ENCODE measurements at places on chromosomes 12 and 14.

DNA sequence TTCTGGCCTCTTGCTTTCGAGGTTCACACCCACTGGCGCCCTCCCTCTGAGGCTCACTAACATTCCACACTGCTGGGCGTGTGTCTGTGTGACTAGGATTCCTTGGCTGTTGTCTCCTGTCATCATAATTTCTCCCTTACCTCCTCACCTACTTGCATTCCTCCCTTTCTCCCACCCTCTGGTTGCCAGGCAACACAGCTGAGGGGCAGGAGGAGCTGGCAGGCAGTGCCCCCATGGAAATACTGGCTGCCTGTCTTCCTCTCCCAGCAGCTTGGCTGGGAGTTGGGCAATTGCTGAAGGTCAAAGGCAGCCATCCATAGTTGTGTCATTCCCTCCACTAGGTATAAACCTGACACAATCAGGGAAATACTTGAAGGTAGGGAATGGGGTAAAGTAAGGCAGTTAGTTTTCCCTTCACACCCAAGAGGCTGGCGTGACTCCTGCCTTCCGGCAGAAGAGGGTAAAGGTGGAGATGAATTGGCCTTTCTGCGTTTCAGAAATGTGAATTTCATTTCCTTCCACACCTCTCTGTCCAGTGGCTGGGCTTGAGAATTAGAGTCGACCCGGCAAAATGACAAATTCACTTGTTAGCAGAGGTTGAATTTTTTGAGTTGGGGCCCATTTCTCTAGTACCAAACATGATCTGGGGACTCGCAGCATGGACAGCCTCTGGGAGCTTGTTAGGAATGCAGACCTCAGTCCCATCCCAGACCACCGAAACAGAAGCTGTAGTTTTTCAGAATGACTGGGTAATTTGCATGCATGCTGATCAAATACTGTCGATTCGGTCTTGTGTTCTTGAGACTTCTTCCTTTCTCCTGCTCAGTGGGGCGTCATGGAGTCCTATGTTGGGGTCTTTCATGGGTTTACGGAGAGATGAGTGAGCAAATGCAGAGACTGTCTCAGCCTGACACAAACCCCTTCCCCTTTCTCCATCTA is 24.3 kb upstream of the EMP1 start:
- peak; percentile 36 for DNase-seq

GRCh38 chr12:24111616-24112015 is 162.1 kb upstream of the SOX5 start:
- no peak for DNase-seq

DNA sequence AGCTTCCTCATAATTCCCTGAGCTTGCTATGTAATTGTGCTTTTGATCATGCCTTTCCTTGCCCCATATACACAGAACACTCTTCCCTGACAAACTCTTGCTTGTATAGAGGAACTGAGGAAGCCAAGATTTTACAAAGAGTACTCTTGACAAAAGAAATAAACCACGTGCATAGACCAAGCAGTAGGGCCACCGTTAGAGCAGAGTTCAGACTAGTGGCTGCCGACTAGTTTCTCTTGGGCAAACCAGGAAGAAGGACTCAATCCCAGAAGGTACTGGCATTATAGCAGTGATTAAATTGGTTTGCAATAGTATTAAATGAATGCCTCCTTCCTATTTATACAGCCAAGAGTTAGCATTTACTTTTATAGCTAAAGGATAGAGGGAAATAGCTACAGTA is 146.1 kb downstream of the RAD51B start:
- no peak for DNase-seq

- DNase-seq = no peak
Measured at GRCh38 chr12:80894179-80894578, 43.6 kb downstream of the LIN7A start.

GRCh38 chr14:91754185-91754584 is 22.3 kb upstream of the CATSPERB start:
- DNase-seq = no peak

- no peak for DNase-seq
Measured at GRCh38 chr14:94125659-94126418, 3.6 kb downstream of the IFI27L2 start.

GRCh38 chr12:461425-461824 is 1.7 kb downstream of the B4GALNT3 start:
- no peak for DNase-seq

DNA sequence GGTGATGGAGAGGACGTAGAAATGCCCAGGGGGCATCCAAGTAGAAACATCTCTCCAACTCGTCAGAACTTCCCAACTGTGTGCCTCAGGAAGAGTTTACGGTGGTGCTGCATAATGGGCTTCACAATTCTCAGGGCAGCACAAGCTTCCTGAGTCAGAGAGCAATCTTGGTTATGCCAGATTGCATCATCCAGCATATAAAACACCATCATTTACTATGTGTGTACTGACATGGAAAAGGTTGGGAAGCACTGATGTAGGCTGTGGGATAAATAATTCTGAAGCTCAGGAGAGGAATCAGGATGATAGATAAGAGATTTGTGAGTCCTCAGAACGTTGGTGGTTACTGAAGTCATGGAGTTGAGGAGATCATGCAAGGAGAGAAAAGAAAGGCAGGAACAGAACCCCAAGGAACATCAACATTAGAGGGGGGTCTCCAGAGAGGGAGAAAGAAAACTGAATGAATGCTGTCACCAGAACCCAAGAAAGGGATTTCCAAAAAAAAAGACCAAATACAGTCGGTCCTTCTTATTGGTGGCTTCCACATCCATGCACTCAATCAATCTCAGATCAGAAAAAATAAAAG is 4.7 kb upstream of the NCKAP5L start:
- no peak for DNase-seq

GRCh38 chr14:59816941-59817340 is 53.6 kb downstream of the RTN1 start:
- no peak for DNase-seq

- DNase-seq = no peak
Measured at GRCh38 chr12:109999983-110000505, 814 bp downstream of the ANKRD13A start.

DNA sequence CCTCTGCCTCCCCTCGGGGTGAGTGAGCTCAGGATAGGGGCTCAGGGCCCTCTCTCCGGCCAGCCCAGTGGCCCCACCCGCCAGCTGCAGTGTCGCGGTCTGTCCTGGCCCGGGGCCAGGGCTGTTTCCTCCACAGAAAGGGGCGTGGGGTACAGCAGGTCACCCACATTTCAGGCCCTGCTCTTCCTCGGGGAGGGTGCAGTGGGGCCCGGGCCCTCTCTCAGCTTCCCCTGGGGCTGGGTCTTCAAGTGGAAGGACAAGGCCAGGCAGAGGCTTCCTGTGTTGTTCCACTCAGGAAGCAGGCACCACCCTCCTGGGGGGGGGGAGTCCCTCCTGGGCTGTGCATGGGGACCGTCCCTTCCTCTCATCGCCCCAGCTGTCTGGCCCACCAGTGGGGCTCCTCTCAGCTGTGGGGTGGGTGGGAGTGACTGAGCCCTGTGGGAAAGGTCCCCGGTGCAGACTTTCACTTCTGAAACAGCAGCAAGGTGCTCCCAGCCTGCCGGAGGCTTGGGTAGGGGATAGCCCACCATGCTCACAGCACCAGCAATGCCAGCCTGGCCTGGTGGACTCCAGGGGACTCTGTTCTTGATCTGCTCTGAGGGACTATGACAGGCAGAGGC is 3.7 kb downstream of the GPR132 start:
- no peak for DNase-seq

- DNase-seq = no peak
Measured at GRCh38 chr14:41505491-41505890, 101.2 kb upstream of the LRFN5 start.

GRCh38 chr12:124656947-124657434 is 89.6 kb upstream of the NCOR2 start:
- DNase-seq = no peak

DNA sequence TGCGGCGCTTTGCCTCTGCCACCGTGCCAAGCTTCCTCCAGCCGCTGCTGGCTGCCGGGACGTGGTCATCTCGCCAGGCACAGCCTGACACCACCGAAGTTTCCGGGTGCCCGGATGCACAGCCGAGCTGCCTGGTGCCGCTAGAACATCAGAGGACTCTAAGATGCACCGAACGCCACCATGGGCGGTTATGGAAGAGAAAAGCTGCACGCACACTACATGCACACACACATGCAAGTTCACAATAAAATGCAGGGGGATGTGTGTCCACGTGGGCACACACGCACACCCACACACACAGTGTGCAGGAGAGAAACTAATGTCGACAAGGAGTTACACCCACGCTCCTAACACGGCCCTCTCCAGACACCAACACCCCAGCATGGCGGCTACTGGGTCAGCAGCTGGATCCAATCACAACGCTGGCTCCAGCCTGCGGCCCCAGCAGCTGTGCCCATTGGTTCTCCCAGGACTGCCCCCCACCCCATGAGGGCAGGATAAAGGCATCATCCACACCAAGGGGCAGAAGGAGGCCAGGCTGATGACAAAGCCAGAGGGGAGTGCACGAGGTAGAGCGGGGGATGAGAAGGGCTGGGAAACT is 82.7 kb downstream of the BCL11B start:
- no peak for DNase-seq

GRCh38 chr12:118377884-118378470 is 1.6 kb downstream of the SUDS3 start:
- DNase-seq = peak; percentile 22

DNA sequence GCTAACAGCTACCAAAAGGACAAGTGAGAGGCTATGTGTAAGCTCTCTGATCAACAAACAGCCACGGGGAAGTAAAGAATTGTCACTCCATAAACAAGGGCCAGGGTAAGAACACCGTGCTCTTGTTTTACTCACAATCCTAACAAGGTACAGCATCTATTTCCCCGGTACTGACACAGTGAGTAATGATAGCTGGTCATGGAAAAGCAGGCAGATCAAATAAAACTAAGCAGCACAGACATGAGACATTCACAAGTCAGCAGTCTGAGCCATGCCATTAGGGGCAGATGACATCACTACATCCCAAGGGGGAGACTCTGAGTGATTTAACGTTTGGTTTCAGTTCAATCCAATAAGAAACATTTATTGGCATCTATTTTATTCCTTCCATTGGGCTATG is 54.4 kb downstream of the ARL6IP4 start:
- no peak for DNase-seq

DNA sequence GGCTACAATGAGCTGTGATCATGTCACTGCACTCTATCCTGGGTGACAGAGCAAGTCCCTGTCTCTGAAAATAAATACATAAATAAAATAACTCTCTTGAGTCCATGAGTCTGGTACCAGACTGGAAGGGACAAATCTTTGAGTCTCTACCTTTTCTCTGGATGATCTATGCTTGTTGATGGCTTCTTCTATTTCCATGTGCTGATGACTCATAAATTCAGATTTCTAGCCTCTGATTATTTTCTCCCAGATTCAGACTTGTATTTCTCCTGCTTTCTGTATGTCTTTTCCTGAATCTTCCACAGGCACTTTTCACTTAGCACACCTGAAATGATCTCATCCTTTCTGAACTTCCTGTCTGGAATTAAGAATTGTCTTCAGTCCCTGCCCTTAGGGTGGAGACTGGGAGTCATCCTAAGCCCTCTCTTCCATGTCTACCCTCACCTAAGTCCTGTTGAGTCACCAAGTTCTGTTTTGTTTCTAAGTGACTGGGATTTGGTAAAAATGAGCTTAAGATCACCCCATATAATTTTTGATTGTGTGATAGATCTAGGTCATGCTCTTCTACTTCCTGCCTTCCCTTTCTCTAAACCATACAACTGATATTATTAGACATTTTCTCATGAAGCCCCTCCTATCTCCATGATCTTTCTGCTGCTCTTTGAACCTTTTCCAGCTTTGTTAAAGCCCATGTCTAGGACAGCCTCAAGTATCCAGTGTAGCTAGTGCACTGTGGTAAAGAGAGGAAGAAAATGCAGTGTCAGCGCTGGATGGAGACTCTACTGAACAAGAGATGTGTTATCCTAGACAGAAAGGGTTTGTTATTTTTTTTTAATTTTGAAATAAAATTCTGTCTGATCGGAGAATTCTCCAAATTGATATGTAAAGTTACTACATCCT is 13.1 kb downstream of the AKAP6 start:
- DNase-seq = no peak

- DNase-seq = no peak
Measured at GRCh38 chr12:77152623-77153193, 87.3 kb upstream of the E2F7 start.

DNA sequence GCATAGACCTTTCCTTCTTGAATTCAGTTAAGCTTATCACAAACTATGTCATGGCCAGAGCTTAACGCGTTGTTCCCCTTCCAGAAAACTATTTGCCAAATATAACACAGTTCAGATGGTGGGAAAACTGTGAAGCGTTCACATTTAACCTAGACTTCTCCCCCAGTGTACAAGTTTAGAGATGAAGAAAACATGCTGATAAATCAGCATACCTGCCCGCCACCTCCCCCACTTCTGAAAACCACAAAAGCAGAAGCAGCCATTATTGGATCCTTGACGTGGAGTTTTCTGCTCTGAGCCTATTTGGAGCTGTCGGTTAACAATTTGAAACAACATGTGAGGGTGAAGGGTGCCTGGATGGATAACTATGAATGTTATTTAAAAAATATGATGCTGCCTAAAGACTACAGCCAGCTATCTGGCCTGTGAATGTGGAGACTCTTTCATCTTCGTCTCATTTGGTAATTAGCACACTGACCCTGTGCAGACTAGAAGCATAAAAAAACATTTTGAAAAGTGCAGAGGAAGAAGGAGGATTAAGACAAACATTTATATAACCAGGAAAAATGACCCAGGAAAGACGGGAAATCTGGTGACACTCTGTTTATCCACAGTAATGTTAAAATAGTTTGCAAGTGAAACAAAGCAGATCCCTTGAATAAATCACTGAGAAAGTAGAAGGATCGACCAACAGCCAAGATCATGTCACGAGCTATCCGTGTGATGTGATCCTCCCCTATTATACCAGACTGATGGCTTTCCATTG is 408.2 kb downstream of the AEBP2 start:
- DNase-seq = no peak

DNA sequence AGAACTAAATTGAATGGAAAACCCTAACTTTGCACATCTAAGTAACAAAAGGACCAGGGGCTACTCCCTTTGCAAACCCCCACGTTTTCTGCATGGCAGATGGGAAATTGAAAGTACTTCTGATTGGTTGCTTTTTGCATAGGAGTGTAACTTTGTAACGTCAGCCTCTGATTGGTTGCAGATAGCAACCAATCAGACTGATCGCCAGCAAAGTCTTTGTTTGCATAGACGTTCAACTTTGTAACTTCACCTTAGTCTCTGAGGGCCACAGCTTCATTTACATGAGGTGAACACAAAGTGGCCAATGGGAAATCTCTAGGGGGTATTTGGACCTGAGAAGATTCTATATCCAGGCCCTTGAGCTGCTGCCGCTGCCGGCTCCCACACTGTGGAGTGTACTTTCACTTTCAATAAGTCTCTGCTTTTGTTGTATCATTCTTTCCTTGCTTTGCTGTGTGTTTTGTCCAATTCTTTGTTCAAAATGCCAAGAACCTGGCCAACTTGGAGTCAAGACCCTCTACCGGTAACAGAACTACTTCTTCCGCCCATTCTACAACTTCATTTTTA is 102.5 kb upstream of the PRICKLE1 start:
- DNase-seq = no peak

DNA sequence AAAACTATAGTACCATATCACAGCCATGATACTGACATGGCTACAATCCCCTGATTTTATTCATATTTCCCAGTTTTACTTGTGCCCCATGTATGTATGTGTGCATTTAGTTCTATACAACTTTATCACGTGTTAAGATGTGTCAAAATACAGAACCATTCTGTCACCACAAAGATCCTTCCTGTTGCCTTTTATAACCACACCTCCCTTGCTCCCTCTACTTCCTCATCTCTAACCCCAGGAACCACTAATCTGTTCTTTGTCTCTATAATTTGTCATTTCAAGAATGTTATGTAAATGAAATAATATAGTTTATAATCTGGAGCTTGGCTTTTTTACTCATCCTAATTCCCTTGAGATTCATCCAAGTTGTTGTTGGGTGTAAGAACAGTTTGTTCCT is 358.4 kb downstream of the DPF3 start:
- DNase-seq = no peak

GRCh38 chr12:2796187-2796666 is 1.5 kb downstream of the FKBP4 start:
- no peak for DNase-seq
